ENCODE measurements at places on chromosomes 2 and 18.

- DNase-seq = no peak
These were observed 596.9 kb downstream of the NYAP2 start for GRCh38 chr2:225996462-225996828.

GRCh38 chr2:110679337-110679707 lies 1.5 kb upstream of the BUB1 start:
- no peak for DNase-seq

- no peak for DNase-seq
These were observed 47.2 kb downstream of the CDC42EP3 start for GRCh38 chr2:37623971-37624900.

DNA sequence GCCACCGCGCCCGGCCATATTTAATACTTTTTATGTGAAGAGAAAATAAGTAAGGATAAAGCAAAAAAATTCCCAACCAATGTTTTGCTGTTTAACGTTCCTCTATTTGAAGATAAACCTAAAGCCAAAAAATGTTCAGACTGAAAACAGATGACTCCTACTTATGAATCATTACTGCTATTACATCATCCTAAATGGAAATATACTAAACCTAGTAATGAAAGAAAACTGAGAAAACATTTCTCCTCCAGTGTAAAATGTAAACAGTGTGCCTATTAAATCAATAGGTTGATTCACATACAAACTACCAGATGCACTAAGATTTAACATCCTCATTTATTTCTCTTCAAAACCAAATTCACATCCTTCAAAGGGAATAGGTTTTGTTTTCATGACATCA lies 43.5 kb downstream of the CWC22 start:
- no peak for DNase-seq

All from activated CD4-positive, alpha-beta T cell treated with anti-CD3 and anti-CD28 coated beads for 1 hour (primary cell).